ENCODE measurements at places on chromosomes 2 and 18.

- no peak for DNase-seq
Measured at GRCh38 chr2:74048843-74049519, 64.3 kb downstream of the TET3 start.

GRCh38 chr2:116148361-116148760 is 1666.1 kb upstream of the DDX18 start:
- no peak for DNase-seq

DNA sequence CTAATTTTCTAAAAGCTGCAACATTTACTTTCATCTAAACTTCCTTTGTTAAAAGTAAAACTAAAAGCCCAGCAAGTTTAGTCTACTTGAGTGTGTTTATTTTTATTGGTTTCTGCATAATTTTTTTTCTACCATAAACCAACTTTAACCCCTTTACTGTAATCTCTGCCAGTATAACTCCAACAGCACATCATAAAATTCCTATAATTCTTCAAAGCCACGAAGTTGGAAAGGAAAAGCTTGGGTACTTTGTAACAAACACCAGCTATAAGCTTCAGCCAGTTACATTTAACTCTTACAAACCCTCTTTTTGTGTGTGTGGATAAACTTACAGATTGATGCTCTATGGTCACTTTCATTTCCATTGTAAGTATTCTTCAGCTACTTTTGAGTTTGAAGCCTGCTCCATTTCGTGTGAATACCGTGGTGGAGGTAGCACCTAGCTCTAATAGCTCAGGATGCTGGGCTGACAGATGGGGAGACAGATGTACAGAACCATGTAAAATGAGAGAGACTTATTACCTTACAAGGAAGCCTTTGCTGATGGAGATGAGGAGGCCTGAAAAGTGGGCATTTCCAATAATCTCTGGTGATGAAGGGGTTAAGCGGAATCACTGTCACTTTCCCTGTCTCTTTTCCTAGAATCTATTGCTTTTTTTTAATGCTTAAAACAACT is 42.5 kb downstream of the ZEB2 start:
- no peak for DNase-seq

DNA sequence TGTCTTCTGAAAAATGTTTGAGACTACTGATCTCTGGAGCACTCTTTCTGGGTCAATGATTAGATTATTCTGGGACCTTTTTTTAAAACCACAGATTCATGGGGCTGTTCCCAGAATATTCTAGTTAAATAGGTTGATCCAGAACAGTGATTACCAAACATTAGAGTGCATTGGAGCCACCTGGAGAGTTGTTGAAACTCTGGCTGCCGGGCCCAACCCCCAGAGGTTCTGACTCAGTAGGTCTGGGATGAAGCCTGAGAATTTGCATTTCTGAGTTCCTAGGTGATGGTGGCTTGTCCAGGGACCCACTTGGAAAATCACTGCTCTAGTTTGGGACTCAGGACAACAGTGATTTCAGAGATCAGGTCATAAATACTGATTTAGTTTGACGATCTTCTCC is 197.3 kb downstream of the PTPRM start:
- DNase-seq = no peak

- no peak for DNase-seq
Measured at GRCh38 chr2:199384043-199384442, 73.7 kb downstream of the SATB2 start.

DNA sequence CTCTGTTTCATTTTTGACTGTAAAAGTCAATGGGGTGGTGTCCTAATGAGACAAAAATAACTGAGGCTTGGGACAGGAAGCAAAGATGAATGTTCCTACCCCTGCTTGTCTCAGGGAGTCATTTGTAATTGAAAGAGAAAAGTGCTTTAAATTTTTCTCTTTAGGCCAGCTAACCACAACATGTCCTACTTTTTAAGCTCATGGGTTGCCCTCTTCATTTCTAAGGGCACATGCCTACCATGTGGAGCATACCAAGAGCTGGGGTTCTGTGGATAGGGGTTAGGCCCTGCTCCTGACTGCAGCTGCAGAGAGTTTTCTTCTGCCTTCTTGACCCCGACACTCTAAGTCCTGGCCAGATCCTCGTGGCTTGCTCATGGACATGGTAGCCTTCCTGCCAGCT is 96.8 kb upstream of the ARL4C start:
- DNase-seq = no peak

DNA sequence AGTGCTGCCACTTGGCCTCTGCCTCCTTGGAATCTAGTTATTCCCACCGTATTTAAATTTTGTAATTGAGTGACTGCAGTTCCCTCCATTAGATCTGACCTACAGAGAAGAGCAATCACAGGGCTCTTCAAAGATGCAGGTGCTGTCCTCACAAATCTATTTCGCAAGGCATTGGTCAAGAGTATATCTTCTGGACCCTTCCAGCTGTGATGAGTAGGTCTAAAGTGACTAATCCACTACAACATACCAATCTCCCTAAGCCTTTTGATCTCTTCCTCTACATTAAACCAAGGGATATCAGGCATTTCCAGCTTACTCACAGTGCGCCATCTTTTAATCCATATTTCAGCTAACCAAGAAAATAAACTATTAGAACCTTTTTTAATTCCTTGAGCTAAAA is 65.1 kb upstream of the COL3A1 start:
- no peak for DNase-seq

DNA sequence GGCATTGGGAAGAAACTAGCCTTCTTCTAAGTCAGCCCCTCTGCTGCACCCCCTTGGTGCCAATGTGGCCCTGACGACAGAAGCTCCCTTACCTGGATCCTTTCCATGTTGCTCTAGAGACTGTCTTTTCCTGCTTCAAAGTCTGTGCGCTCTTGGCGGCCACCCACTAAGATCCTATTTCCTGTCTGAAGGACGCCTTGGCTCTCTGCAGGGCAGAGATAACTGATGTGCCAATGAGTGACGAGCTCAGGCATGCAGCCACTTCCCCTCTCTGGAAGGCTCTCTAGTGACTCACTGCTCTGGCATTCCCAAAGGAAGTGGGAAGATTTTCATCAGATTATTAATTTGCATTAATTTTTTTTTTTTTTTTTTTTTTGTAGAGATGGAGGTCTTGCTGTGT is 273.5 kb downstream of the CDH20 start:
- no peak for DNase-seq

- no peak for DNase-seq
Measured at GRCh38 chr18:45976974-45977373, 9.8 kb upstream of the EPG5 start.

- DNase-seq = no peak
Measured at GRCh38 chr2:128446874-128447537, 128.3 kb upstream of the HS6ST1 start.

GRCh38 chr2:139969323-139969722 is 1189.1 kb upstream of the NXPH2 start:
- DNase-seq = no peak

DNA sequence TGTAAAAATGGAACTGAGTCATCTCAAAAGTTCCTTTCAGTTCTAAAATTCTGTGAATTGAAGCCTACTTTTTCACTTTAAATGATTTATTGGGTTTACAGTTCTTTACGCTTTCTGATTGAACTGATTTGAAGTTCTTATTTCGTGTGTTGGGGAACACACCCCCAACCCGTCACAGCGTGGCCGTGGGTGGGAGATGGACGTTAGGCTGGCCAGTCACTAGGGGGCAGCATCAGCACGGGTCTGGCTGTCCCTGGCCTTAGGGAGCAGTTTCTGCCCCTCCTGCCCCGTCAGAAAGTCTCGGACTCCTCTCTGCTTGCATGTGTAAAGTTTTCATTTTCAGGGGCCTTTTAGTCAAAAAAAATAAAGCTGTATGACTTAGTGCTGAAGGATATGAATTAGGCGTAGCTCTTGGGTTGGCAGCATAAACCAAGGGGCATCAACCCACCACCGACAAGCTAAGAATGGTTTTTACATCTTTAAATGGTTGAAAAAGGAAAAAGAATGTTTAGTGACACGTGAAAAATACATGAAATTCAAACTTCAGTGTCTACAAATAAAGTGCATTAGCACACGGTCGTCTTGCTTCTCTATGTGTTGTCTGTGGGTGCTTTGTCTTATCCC is 63.4 kb downstream of the ZCCHC2 start:
- peak; percentile 91 for DNase-seq

DNA sequence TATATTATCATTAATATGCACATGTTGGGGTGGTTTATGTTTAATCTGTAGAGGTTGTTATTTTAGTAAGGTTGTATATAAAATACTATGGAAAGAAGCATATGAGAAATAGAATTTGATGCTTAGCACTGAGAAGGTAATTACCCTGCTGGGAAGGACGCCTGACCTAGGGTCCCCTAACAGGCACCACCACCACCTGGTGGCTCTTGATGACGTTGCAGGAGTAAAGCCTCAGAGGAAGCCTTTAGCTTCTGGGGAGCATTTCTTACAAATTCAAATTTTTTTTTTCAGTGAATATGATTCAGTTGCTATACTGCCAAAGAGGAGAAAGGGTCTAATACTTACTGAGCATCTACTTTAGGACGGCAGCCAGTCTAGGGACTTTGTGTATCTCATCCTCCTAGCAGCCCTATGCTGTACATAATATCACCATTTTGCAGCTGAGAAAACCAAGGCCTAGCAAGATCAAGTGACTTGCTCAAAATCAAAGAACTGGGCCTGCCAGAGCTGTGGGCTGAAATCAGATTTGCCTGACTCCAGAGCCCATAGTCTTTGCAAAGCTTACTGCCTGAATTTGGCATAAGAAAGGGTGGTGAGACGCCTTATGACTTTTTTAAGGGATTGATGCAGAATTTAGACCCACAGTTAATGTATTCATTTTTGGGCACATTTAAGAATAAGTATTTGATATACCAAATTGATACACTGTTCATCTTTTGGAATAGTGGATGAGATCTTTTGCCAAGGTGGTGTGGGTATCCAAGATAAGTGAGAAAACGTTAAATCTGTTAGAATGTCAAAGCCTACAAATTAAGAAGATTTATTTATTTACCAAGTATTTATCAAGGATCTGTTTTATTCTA is 78.8 kb upstream of the GAREM1 start:
- peak; percentile 51 for DNase-seq

DNA sequence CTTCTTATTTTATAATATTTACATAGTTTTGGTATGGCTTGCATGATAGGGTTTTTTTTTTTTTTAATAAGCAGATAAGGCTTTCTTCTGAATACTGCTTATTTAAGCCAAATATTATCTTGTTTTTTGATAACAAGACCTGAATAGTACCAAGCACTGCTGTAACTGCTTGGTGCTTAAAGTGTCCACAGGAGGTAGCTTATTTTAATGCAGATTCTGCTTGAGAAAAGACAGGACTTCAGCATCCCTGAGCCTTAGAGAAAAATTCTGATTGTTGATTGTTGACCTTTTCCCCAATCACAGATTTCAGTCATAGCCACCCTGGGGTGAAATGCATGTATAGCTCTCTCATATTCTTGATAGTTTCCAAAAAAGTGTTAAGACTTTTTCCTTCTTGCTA is 336.4 kb downstream of the CTNNA2 start:
- DNase-seq = no peak

- DNase-seq = no peak
Measured at GRCh38 chr2:56034258-56034657, 110.7 kb upstream of the EFEMP1 start.

DNA sequence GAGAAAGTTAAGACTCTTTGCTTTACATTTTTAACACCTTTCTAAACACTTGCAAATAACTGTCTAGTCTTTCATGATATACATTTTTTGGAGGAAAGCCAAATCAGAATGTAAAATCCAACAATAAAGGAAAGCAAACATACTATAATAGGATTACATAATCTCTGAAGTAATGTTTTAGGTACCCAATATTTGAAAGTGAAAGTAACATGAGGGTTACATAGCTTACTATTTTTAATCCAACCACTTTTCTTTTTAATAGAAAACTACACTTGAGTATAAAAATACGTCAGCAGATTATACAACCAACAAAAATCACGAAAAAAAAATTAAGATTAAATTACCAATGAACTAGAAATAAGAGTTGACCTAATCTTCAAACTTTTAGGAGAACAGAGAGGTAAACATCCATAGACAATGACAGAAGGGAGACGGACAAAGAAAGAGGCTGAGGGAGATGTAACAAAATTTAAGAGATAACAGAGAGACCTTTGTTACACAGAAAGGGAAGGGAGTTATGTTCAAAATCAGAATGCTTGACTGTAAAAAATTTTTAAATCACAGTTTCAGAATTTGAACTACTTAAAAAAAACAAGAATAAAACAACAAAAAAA is 150.0 kb downstream of the IKZF2 start:
- DNase-seq = no peak

GRCh38 chr2:173436088-173436487 is 81.4 kb downstream of the CDCA7 start:
- no peak for DNase-seq

DNA sequence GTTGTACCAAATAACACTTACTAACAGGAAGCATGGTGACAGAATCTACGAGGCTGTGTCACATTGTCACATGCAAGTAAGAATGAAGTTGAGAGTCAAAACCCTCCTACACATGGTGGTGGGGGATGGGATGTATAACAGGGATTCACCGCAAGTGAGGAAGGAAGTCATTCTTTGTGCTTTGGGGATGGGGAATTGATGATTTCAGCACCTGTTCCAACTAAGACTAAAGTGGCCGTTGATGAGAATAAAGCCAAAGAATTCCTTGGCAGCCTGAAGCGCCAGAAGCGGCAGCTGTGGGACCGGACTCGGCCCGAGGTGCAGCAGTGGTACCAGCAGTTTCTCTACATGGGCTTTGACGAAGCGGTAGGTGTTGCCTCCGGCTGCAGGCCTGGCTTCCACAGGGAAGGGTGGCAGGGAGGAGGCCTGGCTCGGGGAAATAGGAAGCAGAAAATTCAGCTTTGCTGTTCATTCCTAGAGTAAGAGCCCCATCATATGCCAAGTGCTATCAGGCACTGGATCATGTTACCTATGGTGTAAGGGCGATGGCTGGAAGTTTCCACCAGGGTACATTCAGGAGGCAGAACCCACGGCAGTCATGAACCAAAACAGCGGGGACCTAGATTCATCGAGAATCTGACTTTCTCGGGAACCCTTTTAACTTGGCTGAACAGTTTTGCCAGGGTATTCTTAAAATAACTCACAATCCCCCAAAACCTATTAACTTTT is 120.3 kb downstream of the UXS1 start:
- no peak for DNase-seq

- no peak for DNase-seq
Measured at GRCh38 chr2:206515580-206515979, 72.2 kb downstream of the ADAM23 start.

DNA sequence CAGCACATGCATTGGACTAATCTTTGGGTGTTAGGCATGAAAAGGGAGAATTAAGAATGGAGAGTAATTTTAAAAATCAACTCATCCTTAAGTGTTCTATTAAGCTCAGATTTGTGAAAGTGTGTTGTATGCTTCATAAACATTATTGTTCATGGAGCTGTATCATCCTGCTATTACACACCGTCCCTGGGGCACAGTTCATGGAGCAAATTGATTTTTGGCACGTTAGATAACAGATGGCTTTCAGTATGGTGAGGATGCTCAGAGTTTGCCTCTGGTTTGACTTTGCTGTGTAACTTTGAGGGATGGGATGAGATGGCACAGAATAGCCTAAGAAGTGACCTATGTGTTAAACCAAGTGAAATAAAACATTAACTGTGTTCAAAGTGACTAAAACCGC is 97.1 kb downstream of the MGAT5 start:
- no peak for DNase-seq
